ENCODE measurements at places on chromosomes 11 and 22.

DNA sequence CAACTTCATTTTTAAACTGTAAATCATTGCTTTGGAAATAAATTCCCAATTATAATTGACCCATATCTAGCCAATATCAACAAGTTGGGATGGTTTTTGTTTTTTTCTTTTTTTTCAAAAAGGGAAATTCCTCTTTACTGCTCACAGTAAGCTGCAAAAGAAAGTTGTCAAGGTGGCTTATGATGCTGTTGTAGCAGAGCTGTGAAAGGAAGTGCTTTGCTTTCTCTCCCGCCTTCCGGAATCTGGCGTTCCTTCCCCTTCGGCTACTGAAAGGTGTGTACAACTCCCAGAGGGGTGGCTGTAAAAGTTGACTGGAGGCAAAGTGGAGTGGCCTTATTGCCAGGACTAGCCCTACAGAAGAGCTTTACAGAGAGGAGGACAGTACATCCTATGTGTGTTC lies 16.2 kb upstream of the ADSL start:
- DNase-seq: no peak

DNA sequence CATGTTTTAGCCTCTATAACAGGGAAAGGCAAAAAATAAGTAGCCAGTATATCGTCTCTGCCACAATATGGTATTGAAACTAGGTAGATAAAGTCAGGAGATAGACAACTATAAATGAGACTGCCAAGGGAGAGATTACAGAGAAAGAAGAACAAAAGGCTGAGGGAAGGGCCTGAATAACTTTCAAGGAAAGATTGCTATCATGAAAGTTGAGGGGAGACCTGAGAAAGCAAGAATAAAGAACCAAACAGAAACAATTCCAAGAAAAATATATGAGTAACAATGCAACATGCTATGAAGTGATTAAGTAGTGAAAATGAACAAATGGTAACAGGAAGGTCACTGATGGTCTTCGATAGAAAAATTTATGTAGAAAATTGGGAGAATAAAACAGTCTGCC lies 690.1 kb downstream of the METTL15 start:
- no peak for DNase-seq

DNA sequence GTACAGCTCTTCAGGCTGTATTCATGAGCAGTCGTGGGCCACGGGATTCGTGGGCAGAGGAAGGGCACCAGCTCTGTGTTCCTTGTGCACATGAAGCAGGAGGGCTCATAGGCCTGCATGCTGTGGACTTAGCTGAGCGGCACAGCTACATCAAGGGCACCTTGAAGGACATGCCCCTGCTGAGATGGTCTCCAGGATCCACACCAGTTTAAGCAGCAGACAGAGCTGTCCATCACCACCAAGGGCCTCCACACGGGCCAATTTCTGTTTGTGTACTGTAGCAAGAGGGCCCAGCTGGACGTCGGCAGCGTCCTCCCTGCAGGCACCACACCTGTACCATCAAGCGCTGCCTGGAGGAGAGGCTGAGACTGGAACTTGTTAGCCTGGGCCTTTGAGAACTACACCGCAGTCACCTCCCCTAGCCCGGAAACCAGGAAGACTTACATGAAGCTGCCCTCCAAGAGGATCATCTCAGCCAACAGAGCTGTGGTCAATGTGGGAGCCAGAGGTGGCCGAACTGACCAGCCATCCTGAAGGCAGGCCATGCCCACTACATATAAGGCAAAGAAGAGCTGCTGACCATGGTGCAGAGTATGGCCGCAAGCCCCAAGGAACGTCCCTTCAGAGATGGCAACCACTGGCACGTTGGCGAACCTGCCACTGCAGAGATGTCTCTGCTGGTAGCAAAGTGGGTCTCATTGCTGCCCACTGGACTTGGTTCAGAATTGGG lies 32.7 kb upstream of the GNB1L start:
- no peak for DNase-seq

GRCh38 chr22:23128269-23129108 lies 13.3 kb downstream of the RSPH14 start:
- peak; percentile 47 for DNase-seq

DNA sequence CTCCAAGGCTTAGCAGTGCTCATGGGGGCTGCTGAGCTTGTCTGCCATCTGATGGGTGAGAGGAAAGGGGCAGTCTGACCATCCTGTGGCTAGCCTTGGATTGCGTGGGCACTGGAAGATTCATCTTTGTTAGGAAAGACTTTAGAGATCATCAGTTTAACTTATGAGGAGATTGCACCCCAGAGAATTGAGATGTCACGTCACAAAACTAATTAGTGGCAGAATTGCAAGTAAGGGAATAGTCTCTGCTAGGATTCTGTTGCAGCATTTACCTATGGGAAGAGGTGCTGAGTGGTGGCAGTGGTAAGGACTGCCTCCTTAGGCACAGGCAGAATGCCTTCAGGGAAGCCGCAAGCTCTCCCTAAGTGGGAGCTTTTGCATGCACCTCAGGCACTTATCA lies 42.8 kb upstream of the HSPA8 start:
- no peak for DNase-seq

DNA sequence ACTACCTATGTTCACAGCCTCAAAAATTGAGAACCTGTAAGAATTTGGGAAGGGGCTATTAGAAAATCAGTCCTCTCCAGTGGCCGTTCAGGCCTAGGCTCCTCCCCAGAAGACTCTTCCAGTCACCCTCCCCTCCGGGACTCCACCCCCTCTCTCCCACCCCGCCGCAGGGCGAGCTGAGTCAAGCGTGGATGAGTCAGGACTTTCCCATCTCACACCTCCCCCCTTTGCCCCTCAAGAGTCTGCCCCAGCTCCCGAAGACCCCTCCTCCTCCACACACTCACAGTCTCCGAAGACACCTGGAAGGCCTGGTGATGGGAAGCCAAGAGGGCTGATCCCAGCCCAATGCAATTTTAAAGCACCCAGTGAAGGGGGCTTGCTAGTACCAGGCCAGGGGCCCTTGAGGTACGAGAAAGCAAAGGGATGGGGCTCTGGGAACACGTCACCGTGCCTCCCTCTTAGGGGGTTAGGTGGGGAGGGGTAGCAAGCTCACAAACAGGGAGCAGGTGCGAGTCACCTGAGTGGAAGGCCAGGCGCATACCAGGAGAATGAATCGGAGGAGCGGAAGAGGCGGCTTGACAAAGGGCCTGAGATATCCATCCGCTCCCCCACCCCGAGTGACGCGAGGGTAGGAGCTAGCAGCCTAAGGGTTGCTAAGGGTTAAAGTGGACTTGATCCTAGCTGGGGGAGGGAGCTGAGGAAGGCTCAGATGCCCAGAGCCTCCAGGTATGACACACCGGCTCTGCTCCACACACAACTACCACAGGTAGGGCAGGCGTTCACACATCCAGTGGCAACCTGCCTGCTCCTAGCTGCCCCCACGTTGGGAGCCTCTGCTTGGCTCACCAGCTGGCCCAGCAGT lies 13.6 kb downstream of the BCL9L start:
- peak; percentile 82 for DNase-seq

DNA sequence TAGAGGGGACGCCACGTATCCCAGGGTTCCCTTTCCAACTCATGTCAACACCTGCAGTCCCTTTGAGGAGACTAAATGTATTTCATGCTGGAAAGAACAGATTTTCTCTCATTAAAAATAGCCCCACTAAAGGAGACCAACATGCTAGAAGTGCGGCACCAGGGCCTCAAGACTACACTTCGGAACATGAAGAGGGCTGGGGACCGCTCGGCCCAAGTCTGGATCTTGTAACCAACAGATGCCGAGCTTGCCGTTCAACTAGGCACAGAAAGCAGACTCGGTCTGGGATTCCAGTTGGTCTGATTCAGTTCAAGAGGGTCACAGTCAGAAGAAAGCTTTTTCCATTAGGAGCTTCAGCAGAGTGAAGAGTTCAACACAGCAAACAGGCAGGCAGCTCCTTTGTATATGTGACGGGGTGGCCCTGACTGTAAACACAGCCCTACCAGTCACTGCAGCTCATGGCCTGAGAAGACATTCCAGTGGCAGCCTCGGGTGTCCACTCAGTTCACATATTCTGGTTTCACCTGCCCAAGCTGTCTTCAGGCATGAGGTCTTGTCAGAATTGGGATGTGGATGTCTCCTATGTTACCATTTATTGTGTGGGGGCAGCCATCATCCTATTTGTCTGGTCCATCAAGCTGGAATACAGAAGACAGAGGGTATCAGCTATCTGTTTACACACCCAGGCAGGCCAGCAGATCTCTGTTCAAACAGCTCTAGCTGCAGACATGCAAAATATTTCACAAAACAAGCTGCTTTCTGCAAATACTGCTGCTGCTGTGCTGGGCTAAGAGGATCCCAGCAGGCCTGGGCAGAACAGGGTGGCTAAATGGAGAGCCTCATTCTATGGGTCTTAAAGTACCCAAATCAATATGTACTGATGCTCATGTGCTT lies 8.8 kb downstream of the RIC8A start:
- no peak for DNase-seq

DNA sequence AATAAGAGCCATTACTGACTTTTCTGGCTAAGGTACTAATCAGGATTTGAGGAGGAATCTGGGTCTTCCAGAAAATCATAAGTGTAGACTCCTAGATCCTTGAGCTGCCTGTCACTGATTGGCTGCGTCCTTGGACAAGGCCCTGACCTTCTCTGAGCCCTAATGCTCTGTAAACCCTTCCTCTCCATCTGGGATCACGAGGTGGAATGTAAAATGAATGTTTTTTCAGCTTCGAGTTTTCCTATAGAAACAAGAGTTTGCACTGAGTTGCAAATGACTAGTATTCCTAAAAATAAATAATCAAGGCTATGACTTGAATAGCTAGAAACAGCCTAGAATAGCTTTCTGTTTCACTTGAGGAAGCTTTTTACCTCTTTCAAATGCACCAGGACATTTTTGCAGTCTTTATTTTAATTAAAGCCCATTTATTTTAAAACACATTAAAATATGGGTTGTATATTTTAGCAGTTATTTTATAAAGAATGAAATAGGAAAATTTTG lies 1.1 kb upstream of the DIXDC1 start:
- DNase-seq: no peak

DNA sequence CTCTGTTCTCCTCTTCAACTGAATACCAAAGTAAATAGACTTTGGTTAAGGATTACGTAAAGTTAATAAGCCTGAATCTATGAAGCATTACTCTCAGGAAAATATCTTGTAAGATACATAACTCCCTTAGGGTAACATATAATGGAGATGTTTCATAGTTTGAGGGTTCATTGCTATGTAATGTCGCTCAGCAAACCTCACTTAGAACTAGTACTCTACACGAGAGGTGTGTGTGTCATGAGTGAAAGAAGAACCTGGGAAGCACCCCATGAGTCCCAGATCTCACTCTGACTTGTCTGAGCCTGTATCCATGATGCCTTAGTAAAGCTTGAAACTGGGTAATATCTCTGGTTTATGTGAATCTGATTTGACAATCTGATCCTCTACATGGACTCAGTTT lies 429.5 kb upstream of the ANO3 start:
- no peak for DNase-seq

GRCh38 chr22:44147821-44148574 lies 32.7 kb upstream of the PARVG start:
- DNase-seq: no peak

DNA sequence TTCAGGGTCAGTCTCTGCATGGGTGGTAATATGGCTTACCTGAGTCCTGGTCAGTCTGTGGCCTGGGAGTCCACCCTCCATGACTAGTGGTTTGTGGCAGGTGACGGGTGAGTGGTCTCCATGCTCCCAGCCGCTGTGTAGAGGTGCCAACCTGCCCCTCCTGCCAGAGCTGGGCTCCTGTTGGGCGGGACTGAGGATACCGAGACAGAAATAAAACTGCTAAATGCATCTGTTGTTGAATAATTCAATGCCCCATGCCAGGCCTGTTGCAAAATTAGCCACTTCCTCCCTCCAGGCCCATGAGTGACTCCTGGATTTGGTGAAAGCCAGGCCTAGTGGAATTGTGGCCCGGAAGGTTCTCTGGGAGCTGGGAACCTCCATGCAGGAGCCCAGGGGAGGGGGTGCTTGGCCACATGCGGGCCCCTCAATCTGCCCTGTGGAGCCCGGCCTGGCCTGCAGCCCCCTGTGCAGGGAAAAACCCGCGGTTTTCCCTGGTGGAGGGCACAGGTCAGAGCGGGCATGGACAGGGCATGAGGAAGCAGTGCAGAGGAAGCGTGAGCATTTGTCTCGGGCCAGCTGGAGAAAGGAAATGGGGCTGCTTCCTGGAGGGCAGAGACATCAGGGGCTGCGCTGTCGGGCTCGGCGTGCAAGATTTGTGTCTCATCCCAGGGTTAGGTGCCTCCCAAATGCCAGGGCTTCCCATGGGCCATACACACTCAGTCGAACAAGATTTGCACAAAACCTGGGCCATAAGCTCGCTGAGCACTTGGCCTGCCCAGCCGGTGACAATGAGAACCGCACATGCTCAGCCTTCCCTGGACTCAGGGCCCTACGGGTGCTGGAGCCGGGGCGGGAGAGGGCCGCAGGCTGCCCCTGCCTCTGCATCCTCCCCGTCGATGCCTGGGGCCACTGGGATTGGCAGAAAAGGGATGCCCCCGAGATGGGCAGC lies 66.9 kb downstream of the KCNQ1 start:
- DNase-seq: peak; percentile 19

GRCh38 chr22:44328762-44329161 lies 16.0 kb upstream of the SHISAL1 start:
- DNase-seq: no peak

DNA sequence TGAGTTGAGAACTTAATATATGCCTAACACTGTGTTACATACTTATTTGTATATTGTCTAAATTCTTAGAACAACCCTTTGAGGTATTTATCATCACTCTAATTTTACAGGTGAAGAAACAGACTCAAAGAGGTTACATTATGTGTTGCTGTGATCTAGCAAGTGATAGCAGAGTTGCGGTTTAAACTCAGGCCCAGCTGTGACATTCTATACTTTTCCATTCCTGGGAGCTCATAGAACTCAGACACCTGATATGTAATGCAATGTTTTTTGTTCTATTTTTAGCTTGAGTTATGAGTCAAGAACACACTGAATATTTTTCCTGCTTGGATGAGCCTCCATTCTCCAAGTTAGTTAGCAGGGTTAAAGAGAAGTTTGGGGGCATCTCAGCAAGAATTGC lies 449.7 kb upstream of the DDI1 start:
- peak; percentile 18 for DNase-seq

- DNase-seq: no peak
Observed at GRCh38 chr11:68372625-68373024, 60.2 kb downstream of the LRP5 start.

GRCh38 chr22:20424932-20425565 lies 12.6 kb downstream of the SCARF2 start:
- DNase-seq: peak; percentile 73

DNA sequence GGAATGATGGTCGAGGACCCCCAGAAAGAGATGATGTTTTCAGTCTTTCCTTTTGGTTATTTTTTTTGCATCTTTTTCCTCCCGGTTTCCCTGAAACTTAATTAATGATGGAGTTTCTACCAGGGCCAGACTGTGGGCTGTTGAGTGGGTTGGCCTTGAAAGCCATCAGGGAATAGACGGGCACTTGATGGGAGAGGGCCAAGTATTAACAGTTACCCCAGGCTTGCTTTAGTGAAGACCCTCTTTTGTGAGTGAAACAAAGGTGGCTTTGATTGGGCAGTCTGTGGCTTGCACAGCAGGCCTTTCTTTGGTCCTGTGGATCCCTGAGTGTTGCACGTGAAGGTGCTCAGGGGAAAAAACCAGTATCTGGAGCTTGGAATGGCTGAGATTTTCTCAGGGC lies 56.9 kb downstream of the AMOTL1 start:
- no peak for DNase-seq

- DNase-seq: no peak
Observed at GRCh38 chr11:113587308-113587739, 112.1 kb upstream of the DRD2 start.
